ENCODE measurements at places on chromosomes 2 and 18. TPM values are rescaled to one million over a fixed set of nuclear protein-coding genes. Genes with fewer than 3 reads are reported as not detected.

DNA sequence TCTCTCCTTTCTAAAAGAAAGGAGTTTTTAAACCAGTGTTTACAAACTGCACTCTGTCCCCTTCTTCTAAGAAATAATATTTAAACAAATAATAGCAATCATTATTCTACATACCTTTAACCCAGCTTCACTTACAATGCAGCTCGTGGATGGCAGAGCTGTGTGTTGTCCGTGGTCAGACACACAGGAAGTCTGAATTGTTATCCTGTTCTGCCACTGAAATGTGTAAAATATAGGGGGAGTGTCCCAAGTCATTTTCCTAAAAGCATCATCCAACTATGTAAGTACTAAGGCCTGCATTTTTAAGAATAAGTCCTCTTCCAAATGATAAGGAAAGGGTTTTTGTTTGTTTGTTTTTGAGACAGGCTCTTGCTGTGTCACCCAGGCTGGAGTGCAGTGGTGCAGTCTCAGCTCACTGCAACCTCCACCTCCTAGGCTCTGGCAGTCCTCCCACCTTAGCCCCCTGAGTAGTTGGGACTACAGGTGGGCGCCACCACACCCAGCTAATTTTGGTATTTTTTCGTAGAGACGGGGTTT, 2.7 kb upstream of the PPP4R1 start:
- DNase-seq: no peak

DNA sequence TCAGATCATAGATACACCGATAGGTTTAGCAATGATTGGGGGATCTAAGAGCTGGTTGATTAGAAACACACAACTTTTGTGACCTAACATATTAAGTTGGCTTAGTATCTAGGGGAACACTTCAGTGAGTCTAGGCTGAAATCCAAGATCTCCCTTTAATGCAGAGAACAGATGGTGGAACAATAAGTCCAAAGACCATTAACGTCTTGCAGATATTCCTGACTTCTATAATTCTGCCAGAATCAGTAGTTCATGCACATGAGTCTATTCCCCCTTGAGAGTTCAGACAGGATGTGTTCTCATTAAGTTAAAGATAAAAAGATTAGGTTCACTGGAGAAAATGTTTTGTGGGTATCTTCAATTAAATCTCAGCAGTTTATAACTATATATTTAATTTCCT, 506.5 kb downstream of the TSN start:
- DNase-seq: no peak

DNA sequence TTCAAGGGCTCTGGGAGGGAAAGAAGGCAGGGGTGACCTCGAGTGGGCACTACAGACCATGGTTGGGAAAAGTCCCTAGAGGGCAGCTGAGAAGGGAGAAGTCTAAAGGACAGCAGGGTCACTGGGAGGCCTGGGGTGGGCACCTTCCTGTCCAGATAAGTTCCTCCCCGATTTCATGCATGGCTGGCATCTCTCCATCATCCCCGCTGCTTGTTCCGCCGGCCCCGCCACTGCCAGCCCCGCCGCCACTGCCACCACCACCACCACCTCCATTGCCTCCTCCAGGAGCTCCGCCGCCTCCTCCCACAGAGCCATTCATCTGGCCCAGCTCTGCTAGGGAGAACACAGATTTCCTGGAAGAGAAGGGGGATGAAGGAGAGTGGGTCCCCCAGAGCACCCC, 53.6 kb downstream of the MTHFD2 start:
- DNase-seq: peak; percentile 41

- DNase-seq: no peak
Observed at GRCh38 chr2:189350540-189351209, 90.6 kb upstream of the WDR75 start.

GRCh38 chr2:10810202-10811161, 2.1 kb downstream of the PDIA6 start:
- no peak for DNase-seq

DNA sequence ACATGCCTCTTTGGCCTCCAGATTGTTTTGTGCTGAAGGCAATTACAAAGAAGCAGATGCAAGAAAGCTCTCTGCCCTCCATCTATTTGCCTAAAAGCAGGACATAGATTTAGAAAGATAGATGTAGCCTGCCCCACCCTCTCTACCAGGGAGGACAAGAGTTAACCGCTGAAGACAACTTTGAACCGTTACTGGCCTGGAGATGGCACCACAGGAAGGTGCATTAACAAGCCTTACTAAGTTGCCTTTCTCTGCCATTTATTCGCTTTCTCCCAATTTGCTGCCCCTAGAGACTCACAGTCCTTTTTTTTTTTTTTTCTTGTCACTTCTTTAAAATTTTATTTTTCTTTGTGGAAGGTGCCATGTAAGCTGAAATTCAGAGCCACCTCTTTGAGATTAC, 28.8 kb upstream of the RMDN2 start:
- no peak for DNase-seq

GRCh38 chr18:3748086-3748485, 298.1 kb downstream of the TGIF1 start:
- DNase-seq: no peak

DNA sequence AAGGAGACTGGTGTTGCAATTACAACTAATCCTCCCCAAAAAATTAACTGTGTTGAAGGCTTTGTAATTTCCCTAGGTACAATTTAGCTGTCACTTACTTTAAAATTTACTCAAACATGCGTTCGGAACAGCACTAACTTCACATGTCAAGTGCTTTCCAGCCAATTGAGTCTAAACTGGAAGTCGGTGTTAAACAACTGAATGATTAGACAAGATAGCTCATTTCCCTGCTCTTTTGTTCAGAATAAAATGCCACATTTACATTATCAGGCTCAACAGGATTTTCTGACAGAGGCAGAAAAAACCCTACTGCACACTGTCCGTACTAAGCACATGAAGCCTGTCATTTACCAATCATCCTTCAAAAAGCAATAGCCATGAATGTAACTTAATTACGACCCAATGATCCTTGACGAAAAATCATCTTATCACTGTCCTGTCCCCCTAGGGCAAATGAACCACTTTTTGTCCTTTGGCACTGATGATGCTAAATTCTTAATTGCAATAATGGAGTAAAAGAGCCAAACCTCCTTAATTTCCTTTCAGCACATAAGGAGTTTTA, 56.0 kb downstream of the LRPPRC start:
- no peak for DNase-seq

Gene CHST9
- total RNA-seq: 0.27 TPM

All from Peyer's patch (tissue), 4 donors.